ENCODE measurements at places on chromosomes 4 and X.

DNA sequence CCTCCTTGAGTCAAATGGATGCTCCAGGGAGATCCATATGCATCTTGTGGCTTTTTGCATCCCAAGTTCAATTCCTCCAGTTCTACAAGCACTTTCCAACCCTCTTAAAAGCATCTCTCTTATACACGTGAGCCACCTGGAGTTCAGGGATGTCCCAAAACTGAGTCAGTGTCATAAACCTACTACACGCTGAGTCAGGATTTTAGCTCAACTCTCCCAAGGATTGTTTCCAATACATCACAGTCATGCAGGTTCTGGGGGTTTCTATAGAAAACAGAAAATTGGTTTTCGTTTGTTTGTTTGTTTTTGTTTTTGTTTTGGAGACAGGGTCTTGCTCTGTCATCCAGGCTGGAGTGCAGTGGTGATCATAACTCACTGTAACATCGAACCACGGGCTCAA, 25.9 kb upstream of the ESX1 start:
- no peak for DNase-seq

DNA sequence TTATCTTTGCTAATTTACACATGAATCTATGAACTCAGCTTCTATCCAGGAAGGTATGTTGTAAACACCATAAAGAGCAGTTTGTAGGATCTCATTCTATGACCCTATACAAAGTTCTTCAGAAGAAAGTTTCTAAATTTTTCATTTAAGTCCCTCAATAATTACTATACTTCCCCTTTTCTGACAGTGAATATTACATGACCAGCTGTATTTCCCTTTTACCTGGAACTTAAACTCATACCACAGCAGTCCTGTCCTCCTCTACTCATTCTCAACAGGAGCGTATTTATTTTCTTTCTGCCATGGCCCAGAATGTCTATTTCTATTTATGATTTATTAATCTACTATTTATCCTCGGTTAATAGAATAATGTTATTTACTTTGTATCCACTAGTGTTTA, 15.8 kb downstream of the RASGEF1B start:
- DNase-seq, result no peak

GRCh38 chrX:47776292-47777006, 60.3 kb upstream of the ZNF81 start:
- no peak for DNase-seq

DNA sequence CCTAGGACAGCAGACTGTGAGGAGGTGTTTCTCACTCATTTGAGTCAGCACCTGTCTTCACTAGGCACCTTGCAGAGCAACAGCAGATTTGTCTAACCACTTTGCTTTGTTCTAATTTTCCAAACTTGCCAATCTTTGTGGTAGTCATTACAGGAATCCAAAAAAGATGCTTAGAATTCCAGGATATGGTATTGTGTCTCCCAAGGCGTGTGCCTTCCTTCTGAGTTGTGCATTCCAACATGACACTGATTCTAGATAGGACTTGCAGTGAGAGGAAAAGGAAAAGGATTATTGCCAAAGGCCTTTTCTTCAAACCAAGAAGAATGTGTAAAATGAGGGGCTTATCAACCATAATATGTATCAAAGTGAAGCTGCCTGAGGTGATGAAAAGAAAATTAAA, 126.2 kb downstream of the MAPK10 start:
- no peak for DNase-seq

- no peak for DNase-seq
Measured at GRCh38 chrX:2576793-2577192, 76.0 kb upstream of the DHRSX start.
